Fibroblast of skin of right biceps (primary cell): ENCODE measurements at places on chromosomes 4 and X.

- no peak for DNase-seq
Measured at GRCh38 chrX:104118765-104119164, 6.4 kb downstream of the ZCCHC18 start.

DNA sequence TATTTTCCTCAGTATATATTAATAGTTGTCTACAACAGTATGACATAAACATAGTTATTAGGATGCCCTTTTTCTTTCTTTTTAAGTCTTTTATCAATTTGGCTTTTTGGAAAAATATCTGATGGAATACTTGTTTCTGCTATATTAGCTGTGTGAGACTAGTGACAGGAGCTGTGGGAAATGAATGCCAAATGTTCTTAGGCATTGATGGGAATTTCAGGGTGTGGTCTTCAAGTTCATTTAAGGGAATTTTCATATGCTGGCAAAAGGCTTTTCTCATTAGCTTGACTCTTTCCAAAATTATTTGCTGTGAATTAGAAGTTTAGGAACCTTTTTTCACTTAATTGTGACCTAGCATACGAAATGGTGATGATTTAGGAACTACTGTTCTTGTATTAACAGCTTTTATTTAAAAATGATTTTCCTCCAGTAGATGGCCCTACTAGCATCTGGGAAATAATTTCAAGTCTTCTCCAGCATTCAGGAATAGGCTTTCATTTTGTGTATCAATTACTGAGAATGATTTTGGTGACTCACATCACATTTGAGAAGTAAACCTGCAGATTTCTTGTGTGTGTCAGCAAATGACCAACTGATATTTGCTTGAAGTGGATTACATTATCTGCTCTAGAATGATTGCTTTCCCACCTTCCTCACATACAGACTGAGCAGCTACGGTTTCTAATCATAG is 70.9 kb downstream of the HTT start:
- peak; percentile 19 for DNase-seq

GRCh38 chr4:123564758-123565346 is 168.3 kb downstream of the SPRY1 start:
- DNase-seq: peak; percentile 68

DNA sequence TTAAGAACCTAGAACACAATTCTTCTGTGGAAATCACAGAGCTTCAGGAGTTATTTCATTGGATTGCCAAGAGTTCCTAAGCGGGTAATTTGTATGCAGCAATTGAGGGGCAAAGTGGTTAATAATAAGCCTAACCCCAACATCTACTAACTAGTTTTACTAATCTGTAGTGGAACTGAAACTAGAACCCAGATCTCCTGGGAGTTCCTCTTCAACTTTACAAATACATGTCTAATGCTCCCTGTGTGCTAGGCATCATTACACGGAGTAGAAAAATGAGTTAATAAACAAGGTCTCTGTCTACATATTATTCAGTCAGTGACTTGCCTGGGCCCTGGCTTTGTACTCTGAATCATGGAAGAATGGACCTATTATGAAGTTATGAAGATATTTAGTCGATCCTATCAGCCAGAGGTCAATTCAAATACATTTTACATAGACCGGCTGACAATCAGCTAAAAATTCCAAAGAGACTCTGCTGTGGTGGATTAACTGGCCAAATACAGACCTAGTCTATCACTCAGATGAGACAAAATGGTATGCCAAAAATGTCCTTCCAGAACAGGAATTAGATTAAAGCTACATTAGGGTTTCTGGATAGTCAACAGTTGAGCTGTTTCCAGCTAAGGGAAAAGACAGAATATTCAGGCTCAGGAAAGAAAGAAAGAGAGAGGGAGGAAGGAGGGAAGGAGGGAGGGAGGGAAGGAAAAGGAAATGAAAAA is 326.0 kb downstream of the FBXW7 start:
- DNase-seq: no peak

DNA sequence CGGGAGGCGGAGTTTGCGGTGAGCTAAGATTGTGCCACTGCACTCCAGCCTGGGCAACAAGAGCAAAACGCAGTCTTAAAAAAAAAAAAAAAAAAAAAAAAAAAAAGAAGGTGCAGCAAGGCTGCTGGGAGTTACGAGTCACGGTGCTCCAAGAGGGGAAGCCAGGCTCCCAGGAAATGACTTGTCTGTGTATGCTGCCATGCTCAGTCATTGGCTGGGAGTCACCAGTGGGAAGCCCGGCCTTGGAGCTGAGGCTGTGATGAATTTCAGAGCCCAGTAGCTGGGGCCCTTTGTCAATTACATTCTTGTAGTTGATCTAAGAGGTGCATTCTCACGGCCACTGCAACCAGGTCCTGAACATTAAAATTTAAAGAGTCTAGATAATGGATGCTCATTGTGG is 1105.1 kb upstream of the TENM3 start:
- peak; percentile 20 for DNase-seq

- peak; percentile 85 for DNase-seq
Measured at GRCh38 chrX:121308276-121308805, 260.9 kb downstream of the GLUD2 start.

GRCh38 chrX:101347859-101348451 is 587 bp downstream of the TIMM8A start:
- DNase-seq: peak; percentile 1

GRCh38 chr4:2850966-2851798 is 7.5 kb downstream of the ADD1 start:
- peak; percentile 37 for DNase-seq

GRCh38 chrX:153059191-153060094 is 3.2 kb downstream of the PNMA3 start:
- DNase-seq: no peak

GRCh38 chr4:80136270-80136669 is 61.0 kb upstream of the PRDM8 start:
- no peak for DNase-seq

DNA sequence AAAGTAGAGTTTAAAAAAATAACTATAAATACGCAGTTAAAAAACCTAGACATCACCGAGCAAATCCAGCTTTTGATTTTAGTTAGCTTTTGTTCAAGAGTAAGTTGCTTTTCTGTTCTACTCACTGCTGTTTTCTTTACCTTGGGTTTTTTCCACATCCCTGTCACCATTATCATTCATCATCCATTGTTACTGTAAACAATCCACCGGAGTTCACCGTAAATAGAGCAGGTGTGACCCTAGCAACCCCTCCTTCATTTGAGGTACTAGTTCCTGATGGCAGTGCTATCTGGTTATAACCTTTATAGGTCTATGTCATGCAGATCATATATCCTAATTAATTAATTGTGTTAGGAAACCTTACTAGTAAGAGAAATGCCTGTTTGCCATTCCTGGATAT is 43.0 kb upstream of the TEX13D start:
- no peak for DNase-seq

DNA sequence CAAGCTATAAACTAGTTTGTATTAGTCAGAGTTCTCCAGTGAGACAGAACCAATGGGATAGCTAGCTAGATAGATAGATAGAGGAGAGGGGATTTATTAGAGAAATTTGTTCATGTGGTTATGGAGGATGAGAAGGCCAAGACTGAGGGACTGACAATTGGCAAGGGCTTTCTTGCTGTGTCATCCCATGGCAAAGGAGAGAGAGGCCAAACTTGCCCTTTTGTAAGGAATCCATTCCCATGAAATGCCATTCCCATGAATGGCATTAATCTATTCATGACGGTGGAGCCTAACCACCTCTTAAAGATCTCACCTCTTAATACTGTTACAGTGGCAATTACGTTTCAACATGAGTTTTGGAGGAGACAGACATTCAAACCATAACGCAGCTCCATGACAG is 58.1 kb downstream of the LINC00632 start:
- no peak for DNase-seq

DNA sequence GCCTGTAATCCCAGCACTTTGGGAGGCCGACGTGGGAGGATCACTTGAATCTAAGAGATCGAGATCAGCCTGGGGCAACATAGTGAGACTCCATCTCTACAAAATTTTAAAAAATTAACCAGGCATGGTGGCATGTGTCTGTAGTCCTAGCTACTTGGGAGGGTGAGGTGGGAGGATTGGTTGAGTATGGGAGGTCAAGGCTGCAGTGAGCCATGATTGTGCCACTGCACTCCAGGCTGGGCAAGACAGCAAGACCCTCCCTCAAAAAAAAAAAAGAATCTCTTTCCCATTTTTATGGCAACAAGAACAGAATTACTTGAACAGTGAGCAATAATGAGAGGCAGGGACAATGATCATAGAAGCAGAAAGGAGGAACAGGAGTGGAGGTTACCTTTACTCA is 94.8 kb downstream of the RNF150 start:
- no peak for DNase-seq

DNA sequence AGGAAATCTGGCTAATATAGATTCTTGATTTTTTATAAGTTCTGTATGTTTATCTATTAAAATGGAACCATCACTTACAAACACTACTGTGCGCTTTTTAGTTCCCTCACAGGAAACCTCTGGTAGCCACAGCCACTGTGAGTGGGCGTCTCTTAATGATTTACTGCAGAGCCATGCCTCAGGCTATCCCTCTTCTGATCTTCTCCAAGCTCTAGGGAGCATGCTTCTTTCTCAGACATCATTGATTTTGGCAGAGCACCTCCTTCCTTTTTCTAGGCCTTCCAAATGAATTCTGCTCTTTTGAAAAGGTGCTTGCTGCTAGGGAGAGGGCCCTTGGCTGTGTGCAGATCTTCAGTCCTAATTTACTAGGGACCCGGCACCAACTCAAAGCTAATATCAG is 61.1 kb upstream of the STS start:
- no peak for DNase-seq

GRCh38 chrX:57647020-57647419 is 33.0 kb downstream of the NLRP2B start:
- DNase-seq: no peak

- DNase-seq: no peak
Measured at GRCh38 chr4:113145519-113146291, 96.3 kb downstream of the ANK2 start.

DNA sequence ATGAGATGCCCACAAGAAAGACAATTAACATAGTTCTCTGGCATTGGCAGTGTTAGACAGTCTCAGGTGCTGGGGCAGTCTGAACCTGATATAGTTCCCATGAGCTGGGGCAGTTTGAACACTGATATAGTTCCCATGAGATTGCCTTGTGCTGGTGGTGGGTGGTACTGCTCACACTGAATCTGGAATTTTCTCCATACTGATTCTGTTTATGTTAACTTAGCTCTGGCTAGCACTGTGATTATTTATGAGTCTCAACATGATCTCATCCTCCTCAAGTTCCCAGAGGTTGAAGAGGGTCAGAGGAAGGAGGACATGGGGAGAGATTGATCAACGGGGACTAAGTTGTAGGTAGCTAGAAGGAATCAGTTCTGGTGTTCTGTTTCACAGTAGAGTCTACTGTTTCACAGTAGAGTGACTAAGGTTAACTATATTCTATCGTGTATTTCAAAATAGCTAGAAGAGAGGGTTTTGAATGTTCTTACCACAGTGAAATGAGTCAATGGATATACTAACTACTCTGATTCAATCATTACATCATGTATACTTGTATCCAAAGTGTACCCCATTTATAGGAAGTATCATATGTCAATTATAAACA is 379.9 kb downstream of the ADAM29 start:
- peak; percentile 36 for DNase-seq
